ENCODE measurements at places on chromosomes 2 and 18.

GRCh38 chr18:62611453-62612288 lies 88.8 kb downstream of the ZCCHC2 start:
- DNase-seq = no peak

GRCh38 chr2:74474899-74475298 lies 2.4 kb upstream of the MRPL53 start:
- DNase-seq = no peak

DNA sequence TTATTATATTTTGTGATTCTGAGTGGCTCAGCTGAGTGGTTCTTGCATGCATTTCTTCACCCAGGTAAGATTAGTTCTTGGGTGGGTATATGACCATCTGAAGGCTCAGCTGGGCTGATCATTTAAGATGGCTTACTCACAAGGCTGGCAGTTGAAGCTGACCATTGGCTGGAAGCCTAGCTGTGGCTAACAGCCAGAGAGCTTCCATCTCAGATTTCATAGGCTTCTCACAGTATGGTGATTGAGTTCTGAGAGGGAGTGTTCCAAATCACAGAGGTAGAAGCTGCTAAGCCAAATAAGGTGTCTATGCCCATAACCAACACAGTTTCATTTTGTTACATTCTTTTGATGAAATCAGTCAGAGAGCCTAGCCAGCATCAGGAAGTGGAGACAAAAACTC lies 117.4 kb upstream of the RPRM start:
- DNase-seq = no peak

- no peak for DNase-seq
Observed at GRCh38 chr2:232886176-232886575, 16.1 kb downstream of the SNORC start.

DNA sequence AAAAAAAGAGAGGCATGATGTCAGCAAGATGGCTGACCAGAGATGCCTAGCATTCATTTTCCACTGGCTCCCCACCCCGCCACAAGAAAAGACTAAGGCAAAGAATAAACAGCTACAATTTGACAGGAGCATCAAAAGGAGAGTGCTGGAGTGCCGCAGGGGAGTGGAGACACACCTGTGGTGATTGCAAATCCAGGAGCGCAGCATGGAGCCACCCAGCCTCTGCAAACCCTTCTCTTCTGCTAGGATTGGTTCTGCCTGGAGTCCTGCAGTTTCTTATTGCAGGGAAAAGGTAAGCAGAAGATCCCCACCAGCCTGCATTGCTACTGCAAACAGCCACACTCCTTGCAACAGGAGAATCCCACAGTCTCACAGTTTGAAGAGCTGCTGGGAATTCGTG lies 26.1 kb downstream of the BOLL start:
- no peak for DNase-seq
